Activated CD4-positive, alpha-beta T cell treated with anti-CD3 and anti-CD28 coated beads, Interleukin-2, Interleukin-4, amounts not matched to agents 100 ng/mL and 50 ng/mL, durations not matched to agents 16 hours and 8 hours (primary cell): ENCODE measurements at places on chromosomes 3 and 15.

- DNase-seq = no peak
These were observed 58.8 kb downstream of the HES1 start for GRCh38 chr3:194194757-194195085.

DNA sequence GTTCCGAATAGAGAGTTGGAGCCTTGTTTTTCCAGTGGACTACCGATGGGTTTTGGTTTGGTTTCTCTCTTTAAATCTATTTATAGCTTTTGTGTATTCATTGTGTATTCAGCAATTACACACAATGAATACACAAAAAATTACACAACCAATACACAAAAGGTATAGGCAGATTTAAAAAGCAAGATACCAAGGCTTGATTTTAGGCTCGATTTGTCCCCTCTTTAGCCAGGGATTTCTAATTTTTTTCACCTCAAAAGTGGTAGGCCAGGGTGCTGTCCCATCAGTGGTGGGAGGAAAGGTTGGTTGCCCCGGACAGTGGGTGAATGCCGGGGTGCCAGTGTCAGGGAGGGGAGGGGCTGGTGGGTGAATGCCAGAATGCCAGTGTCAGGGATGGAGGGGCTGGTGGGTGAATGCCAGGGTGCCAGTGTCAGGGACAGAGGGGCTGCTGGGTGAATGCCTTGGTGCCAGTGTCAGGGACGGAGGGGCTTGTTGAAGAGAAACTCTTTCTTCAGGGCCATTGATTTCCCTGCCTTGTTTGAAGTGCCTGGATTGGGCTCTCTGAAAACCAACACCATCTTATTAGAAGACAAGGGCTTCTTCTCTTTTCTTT is 186.2 kb downstream of the GOLGA6L6 start:
- no peak for DNase-seq

GRCh38 chr15:52256930-52257733 is 38.5 kb downstream of the MYO5C start:
- DNase-seq = no peak

DNA sequence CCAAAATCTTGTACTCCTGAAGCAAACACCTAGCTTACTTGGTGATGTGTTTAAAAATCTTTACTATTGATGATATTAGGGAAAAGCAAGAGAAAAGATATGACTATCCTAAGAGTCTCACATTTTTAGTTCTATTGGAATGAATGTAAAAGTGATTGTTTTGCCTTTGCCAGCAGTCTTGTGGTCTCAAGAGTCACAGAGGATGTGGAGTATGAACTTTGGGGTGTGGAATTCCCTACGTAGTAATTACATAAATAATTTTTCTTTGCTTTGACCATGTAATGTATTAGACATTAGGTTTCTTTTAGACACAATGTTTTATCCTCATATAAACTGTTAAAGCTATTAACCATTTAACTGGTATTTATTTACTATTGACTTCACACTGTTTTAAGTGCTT is 387.6 kb downstream of the NAALADL2 start:
- no peak for DNase-seq

DNA sequence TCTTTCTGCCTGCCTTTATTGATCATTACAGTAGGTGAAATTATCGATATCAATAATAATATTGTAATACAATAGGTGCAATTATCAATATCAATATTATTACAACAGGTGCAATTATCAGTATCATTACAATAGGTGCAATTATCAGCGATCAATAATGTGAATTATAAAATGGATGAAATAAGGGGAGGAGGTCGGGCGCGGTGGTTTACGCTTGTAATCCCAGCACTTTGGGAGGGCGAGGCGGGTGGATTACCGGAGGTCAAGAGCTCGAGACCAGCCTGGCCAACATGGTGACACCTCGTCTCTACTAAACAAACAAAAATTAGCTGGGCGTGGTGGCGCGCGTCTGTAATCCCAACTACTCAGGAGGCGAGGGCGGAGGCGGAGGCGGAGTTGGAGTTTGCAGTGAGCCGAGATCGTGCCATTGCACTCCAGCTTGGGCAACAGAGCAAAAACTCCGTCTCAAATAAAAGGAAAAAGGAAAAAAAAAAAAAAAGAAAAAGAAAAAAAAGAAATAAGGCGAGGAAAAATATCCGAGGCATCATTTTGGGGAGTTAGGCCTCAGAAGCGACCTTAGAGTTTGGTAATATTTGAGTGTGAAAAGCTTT is 611 bp upstream of the BNIP2 start:
- DNase-seq = peak; percentile 71

- DNase-seq = no peak
These were observed 514.7 kb upstream of the SGO1 start for GRCh38 chr3:20700714-20701113.

GRCh38 chr3:187507905-187508304 is 139.7 kb downstream of the RTP4 start:
- no peak for DNase-seq
